ENCODE measurements at places on chromosomes 1 and 21.

- DNase-seq, result no peak
Observed at GRCh38 chr21:38664841-38665240, 140.9 kb upstream of the ETS2 start.

DNA sequence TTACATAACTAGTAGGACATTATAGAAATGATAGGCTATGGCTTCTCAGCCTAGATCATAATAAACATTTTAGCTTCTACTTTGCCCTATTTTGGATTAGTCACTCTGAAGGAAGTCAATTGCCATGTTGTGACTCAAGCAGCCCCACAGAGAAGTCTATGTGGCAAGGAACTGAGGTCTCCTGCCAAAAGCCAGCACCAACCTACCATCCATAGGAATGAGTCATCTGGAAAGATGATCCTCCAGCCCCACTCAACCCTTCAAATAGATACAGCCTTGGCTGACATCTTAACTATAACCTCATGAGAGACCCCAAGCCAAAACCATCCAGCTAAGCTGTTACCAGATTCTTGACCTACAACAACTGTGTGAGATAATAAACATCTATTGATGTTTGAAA, 76.3 kb upstream of the BEND5 start:
- no peak for DNase-seq

DNA sequence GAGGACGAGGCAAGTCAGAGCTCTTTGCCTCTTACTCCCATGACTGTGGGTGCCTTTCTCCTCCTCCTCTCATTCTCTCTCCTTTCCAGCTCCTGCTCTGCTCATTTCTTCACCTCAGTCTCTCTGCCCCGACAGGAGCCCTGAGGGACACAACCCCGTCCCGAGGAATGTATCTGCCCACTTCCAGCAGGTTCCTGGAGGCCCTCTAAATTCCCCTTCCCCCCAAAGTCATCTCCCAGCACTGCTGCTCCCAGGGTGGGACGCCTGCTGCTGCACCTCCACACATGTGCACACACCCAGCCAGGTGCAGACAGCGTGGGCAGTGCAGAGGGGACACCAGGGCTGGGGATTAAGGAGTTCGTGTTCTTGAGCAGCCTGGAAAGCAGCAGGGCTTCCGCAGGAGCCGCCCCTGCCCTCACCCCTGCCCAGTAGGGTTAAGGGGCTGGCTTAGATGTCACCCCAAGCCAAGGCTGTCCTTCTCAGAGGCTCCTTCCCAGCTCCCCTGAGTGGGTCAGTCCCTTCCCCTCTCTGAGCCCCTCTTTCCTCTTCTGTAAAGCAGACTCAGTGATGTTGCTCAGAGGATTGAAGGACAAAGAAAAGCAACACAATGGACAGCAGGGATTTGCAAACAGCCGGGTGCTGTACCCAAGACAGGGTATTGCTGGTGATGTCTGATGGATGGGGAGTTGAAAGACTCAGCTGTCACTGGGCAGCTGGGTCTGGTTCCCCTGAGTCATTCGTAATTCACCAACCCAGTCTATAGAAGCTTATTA, 346.0 kb downstream of the MATN1 start:
- no peak for DNase-seq

GRCh38 chr1:7022058-7022457, 236.8 kb downstream of the CAMTA1 start:
- no peak for DNase-seq

GRCh38 chr1:171583591-171584201, 38.3 kb upstream of the MYOCOS start:
- no peak for DNase-seq

DNA sequence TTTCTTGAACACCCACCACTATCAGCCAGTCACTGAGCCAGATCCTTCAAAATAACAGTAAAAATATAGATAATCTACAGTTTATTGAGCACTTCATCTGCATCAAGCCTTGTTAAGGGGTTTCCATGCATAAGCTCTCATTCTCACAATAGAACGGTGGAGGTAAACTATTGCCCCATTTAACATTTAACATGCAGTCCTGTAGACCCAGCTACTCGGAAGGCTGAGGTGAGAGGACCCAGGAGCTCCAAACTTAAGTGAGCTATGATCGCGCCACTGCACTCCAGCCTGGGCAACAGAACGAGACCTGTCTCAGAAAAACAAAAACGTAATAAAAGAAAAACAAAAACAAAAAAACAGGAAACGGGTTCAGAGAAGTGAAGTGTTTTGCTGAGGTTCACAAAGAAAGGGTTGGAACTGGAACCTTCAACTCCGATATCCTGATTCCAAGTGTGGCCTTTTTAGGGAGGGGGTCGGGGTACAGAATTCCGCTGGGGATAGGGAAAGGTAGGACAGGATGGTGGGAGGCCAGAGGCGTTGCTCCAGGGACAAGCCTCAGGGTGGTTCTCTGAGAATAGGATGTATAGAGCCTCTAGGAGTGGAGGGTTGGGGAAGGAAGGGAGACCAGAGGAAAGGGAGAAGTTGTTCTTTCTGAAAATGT, 11.6 kb upstream of the SESN2 start:
- DNase-seq, result no peak

DNA sequence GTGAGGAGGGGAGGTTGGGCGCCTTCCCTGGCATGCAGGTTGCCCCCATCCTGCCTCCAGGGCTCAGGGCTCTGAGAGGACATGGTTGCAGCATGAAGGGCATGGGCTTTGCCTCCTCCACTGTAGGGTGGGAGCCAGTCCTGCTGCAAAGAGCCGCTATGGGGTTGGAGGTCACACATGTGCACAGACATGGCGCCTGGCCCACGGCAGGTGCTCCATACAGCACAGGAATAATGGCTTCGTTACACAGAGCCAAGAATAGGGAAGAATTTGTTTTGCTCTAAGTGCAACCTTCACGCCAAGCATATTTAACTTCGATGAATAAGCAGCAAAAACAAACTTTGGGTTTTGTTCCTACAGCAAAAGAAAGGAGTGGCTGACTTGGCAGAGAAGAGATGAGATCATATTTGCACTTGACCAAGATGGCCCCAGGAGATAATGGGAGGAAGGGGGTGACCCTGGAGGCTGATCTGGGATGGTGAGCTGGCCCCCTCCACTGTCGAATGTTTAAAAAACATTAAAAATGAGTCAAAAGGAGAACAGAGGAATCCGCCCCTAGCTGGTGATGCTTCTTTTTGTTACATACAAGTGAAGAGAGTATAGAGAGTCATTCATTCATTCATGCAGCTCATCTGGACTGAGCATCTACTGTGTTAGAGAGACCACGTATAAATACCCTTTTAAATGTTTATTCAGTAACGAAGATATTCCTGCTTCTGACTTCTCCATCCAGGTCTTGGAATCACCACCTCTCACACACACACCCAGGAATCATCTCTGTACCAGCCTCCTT, 12.4 kb upstream of the C2CD2 start:
- DNase-seq, result no peak

DNA sequence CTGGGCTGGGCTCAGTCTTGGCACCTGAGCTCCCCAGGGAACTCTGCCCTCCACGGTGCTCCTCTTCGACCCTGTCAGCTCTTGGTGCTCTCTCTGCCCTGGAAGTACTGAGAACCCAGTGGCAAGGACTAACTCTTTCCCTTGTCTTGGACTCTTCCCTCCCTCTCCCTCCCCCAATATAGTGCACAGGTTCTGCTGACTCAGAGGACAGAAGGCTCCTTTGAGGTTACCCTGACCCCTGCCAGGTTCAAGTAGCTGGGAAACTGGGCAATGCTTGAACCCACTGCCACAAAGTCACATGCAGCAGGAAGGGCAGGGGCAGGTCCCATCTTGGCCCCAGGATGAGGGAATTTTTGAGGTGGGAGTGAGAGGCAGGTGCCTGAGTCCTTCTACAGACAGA, 20.3 kb downstream of the KCNQ4 start:
- no peak for DNase-seq

DNA sequence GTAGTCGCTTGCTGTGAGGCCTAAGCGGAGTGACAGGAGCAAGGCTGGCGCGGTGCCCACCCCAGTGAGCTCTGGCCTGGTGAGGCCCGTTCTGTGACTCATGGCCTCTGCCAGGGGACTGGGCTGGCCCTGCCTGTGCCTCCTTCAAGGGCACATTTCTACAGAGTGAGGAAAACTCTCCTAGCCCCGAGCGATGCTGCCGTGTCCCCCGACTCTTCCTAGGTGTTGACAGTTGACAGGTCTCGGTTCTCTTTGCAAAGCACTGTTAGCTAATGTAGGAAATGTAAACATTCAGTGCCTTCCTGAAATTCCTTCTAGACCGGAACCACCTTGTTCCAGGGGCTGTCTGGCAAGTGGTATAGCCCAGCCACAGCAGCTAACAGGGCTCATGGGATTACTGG, 43.9 kb downstream of the ABCG1 start:
- DNase-seq, result peak; percentile 77

GRCh38 chr1:247210062-247210375, 38.2 kb upstream of the ZNF124 start:
- DNase-seq, result no peak

DNA sequence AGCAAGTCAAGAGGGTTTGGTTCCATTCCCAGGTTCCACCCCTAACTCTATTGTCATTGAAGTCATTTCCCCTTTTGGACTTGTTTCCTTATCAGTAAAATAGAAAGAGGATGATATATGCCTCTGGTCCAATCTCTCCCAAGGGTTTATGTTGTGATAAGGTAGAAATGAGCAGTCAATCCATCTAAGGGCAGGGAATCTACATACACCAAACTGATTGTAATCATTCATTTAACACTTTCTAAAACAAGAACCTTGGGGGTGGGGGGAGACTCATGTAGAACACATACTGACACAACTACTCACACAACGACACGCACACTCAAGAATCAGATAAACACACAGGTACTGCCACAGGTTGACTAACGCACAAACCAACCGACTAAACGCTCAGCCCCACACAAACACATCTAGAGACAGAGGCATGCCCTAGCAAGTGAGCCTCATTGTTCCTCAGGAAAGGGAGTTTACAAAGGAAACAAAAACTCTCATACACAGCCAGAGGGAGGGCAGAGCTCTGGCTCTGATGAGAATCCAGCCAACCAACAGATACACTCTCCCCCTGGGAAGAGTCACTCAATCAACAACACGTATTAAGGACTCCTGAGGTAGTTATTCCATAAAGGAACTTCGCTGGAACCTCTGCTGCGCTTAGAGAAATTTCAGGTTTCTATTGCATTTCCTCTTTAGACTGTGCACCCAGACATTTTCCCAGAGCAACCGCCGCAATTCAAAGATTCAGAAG, 1.0 kb downstream of the F11R start:
- DNase-seq, result no peak

DNA sequence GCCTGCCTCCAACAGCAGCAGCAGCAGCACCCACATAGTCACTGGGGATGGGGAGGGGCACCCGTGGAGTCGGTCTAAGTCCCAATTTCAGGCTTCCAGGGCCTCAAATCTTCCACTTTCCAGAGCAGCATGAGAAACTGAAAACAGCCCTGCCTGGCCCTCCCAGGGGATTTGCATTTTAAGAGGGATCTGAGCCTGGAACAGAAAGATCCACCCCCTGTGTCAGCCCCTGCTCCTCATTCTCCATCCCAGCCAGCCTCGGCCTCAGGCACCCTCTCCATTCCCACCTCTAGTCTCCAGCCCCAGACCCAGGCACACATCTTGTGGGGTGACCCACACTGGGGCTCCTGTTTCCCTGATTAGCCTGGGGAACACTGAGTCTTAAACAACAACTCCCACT, 51.8 kb downstream of the FBXO2 start:
- DNase-seq, result no peak

DNA sequence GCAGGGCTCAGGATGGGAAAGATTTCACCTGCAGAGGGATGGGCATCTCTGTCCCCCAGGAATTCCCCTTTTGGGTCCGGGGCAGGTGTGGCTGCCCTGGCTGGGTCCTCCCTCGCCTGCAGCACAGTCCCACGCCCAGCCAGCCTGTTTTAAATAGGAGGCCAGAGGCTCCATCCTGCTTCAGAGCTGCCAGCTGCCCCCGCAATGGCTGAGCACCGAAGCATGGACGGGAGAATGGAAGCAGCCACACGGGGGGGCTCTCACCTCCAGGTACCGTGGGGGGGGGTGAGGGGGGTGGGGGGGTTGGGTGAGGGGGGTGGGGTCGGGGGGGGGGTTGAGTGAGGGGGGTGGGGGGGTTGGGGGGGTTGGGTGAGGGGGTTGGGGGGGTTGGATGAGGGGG, 3.6 kb downstream of the SCNN1D start:
- no peak for DNase-seq

DNA sequence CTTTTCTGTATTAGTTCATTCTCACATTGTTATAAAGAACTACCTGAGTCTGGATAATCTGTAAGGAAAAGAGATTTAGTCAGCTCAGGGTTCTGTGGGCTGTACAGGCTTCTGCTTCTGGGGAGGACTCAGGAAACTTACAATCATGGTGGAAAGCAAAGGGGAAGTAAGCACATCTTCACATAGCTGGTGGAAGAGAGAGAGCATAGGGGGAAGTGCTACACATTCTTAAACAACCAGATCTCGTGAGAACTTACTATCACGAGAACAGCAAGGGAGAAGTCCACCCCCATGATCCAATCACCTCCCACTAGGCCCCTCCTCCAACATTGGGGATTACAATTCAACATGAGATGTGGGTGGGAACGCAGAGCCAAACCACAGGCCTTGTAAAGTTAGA, 37.9 kb upstream of the AHCTF1 start:
- no peak for DNase-seq

DNA sequence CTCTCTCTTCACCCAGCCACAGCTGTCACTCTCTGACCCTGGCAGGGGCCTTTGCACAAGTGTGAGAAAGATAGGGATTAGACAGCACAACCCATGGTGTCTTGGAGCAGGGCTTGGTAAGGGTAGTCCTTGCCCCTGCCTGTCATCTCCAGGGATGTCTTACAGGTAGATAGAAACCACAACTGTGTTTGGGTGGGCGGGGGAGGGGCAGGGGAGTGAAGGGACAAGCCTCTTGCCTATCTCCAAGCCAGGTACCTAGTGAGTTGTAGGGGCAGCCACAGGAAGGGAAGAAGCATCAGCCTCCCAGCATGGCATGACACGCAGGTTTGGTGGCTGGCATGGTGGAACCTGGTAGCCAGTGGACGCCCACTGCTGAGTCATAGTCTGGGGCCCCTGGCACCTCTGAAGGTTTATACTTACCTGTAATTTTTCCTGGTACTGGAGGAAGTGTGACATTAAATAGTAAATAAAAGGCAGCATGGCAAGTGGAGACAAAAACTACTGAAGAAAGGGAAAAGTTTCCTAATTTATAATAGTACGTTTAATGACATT, 97.5 kb downstream of the CLEC20A start:
- no peak for DNase-seq

DNA sequence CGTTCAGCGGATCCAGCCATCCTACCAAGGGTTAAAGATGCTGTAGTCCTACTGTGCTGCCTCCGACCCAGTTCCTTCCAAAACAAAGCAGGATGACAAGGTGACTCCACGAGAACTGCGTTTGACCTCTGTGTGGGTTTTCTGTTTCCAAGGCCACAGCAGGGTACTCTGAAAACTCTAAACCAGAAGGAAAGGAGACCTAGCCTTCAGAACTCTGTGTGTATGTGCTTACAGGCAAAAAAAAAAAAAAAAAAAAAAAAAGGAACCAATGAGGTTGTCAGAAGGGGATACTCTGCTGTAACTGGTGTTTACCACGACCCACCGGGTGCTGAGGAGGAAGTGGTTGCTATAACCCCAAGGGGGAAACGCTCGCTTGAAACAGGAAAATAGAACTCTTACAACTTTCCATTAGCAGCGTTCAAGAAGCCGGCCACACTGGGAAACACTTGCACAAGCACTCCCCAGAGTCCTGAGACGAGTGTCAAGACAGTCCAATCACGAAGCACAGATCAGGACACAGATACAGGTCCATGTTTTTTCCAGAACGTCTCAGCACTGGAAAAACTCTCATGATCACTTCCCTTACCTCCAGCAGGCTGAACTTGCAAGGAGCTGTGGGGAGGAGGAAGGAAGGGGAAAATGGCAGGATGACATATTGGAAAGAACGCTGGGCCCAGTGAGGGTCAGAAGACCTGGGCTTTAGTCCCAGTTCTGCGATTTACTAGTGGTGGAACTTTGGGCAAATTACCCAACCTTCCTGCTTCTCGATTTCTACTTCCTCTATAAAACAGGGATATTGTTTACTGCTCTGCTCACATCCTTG, 64.0 kb downstream of the ITPKB start:
- DNase-seq, result peak; percentile 57

Measured in mucosa of gallbladder (tissue), 1 donor.